ENCODE measurements at places on chromosomes 16 and 17.

GRCh38 chr17:53949473-53950090, 126.9 kb downstream of the KIF2B start:
- DNase-seq: no peak

DNA sequence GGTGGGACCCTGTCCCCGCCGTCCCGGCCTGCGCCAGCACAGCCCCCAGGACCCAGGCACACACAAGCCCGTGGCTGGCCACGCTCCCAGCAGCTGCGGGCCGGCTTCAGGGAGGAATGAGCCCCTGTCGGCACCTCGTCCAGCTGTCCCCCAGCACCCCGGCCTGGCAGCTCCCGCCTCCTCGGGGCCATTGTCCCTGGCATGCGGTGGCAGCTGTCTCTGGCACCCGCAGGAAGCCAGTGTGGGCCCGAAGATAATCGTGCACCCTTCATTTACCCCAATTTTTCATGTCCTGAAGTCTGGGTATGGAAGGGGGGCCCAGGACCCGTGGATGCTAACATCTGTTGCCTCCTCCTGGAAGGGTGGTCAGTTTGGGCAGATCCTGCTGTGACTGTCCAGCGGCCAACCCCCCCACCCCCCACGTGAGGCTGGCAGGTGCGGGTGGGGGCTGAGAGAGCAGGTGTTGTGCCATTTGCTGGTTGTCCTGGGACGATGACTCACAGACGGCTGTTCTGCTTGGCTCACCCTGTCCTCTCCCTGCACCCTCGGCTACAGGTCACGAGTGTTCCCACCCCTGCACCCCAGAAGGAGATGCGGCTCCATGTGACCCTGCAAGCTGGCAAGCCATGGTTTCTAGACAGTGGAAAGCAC, 4.0 kb upstream of the LMF1 start:
- no peak for DNase-seq

GRCh38 chr16:50996166-50996829, 154.8 kb downstream of the SALL1 start:
- no peak for DNase-seq

DNA sequence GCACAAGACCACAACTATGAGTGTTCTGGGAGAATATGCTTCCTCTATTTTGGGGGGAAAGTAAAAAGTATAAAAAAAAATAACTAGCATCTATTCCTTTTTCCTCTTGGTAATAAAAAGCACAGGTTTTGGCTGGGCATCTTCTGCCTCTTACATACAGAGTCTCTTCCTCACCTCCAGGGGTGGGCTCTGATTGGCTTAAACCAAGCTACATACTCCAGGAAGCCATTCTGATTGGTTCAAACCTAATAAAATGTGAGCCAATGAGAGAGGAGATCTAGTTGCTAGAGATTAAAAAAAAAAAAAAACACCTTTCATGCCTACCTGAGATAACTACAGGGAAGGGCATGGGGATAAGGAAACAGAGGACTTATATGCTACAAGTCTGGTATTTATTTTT, 365.9 kb upstream of the ERCC4 start:
- no peak for DNase-seq

- no peak for DNase-seq
Observed at GRCh38 chr16:3696425-3697218, 20.7 kb downstream of the TRAP1 start.

DNA sequence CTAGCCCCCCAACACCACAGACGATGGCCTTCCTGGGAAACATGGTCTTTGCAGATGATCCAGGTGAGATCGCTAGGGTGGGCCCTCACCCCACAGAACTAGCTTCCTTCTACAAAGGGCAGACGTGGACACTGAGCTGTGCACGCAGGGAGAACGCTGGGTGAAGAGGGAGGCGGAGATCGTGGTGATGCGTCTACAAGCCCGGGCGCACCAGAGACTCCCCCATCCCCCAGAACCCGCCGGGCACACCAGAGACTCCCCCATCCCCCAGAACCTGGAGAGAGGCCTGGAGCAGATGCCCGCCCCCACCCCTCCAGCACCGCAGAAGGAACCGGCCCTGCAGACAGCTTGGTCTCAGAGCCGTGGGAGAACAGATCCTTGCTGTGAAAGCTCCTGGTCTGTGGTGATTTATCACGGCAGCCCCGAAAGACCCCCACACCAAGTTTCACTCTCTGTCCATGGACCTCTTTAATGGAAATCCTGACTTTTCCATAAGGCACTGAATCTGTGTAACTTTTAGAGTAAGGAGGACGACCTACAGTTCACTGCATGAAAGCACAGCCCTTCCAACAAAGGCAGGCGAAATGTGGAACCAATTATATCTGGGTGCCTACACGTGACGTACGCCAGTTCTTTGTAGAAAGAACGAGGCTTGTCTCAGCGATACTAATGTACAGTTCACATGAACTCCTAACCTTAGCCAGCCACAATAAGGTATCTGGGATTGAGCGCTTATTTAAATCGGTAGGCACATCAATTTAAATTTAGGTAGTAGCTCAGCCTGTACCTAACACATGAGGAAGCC, 88.5 kb downstream of the ANKRD11 start:
- DNase-seq: no peak

DNA sequence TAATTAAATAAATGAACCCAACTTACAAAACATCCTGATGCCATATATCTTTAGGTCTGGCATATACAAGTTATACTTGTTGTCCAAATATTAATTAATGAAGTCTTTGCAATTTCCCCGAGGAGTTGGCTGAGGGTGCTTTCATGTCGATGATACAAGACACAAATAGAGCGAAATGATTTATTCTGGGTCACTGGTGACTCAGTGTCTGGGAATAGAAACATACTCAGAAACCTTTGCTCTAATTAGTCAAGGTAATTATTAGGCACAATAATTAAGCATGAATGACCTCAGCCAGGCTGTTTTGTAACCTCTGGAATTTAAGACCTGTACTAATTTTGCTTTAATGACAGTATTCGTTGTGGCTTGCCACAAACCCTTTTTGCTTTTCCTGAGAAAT, 37.0 kb upstream of the HAPSTR1 start:
- DNase-seq: no peak

GRCh38 chr16:72317446-72317845, 145.5 kb upstream of the PMFBP1 start:
- no peak for DNase-seq

DNA sequence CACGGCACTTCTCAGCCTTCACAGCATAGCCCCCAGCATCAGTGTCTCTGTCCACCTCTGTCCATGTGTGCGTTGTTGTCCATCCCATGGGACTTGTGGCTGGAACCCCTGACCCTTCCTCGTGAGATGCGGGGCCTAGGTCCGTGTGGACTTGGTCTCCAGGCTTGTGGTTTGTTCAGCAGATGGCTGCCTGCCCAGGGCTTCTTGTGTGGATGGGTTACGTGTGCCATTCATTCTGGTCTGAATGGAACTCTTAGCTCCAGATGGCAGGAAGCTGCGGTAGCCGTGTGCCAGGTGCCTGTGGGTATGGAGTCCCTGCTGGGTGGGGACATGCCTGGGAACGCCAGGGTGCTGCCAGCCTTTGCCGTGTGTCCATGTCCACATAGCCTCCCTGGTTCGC, 31.7 kb upstream of the NUDT16L1 start:
- DNase-seq: peak; percentile 75

Data from pons (tissue), 1 donor.